ENCODE measurements at places on chromosomes 1 and 21. TPM values are rescaled to one million over a fixed set of nuclear protein-coding genes. Genes with fewer than 3 reads are reported as not detected.

DNA sequence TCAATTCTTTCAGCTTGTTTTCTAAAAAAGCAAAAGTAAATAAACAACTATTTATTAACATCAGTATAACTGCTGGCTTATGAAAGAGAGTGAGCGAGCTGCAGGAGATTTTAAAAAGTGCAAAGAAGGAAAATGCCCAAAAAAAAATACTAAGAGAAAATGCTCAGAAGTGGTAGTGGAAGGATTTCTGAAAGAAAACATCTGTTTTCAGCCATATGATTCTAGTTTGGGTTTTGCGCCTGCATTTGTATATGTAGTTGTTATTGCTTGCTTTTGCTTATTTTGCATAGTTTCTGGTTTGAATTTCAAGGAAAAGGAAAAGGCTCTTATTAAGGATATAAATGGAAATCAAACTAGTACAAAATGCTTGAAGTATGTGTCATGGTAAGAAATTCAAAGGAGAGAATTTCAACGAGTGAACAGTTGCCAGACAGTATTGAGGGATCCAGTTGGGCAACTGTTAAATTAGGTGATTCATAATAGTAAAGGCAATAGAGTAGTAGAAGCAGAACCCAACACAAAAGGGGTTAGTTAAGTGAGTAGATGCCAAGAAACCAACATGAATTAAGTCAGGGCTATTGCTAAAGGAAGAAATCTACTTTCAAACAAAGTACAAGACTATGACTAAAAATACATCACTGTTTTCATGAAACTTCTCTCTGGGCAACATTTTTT is 1.2 kb downstream of the GBP5 start:
- H3K4me3 ChIP-seq = no peak overlapping the region
- no peak overlapping the region for H3K27ac ChIP-seq
- H3K27me3 ChIP-seq = no peaks in the 10 kb centered on the region
- no peaks in the 10 kb centered on the region for H3K36me3 ChIP-seq
- no peaks in the 10 kb centered on the region for H3K4me1 ChIP-seq

DNA sequence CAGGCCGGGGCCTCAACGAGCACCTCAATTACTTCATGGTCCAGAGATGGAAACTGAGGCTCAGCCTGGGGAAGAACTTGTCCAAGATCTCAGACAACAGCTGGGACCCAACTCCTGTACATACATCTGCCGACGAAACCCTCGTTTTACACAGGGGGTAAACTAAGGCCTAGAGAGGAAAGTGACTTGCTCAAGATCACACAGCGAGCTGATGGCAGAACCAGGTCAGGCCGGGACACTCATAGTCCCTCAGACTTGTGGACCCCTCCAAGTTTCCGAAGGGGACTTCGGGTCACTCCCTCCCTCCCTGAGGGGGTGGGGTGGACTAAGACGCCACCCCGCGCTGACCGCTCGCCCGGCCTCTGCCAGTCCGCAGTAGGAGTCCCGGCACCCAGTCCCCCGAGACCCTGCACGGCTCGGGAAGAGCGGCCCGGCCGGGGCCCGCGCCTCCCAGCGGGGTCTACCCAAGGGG is 430 bp downstream of the WASF2 start:
- no peaks in the 10 kb centered on the region for H3K27me3 ChIP-seq
- peak overlapping the region; percentile 94 for H3K27ac ChIP-seq
- H3K4me3 ChIP-seq = peak overlapping the region; percentile 78
- H3K4me1 ChIP-seq = no peaks in the 10 kb centered on the region

GRCh38 chr1:236795757-236796667 is 920 bp downstream of the MTR start:
- H3K36me3 ChIP-seq = no peaks in the 10 kb centered on the region
- H3K4me1 ChIP-seq = no peaks in the 10 kb centered on the region
- DNase-seq = no peak
- peak overlapping the region; percentile 74 for H3K4me3 ChIP-seq

Gene LIX1L
- 26.9 TPM for total RNA-seq

- no peaks in the 10 kb centered on the region for H3K27me3 ChIP-seq
- no peak overlapping the region for H3K4me3 ChIP-seq
- peaks cover 42% of the 10 kb centered on the region for H3K4me1 ChIP-seq
- H3K27ac ChIP-seq = peak overlapping the region; percentile 76
- peaks cover 1% of the 10 kb centered on the region for H3K36me3 ChIP-seq
These were observed 31.0 kb downstream of the SLC45A1 start for GRCh38 chr1:8348777-8349472.

- H3K36me3 ChIP-seq = no peaks in the 10 kb centered on the region
- H3K27ac ChIP-seq = no peak overlapping the region
- no peak for DNase-seq
- H3K4me3 ChIP-seq = no peak overlapping the region
- H3K27me3 ChIP-seq = no peaks in the 10 kb centered on the region
These were observed 13.2 kb upstream of the GBP5 start for GRCh38 chr1:89285745-89286380.

DNA sequence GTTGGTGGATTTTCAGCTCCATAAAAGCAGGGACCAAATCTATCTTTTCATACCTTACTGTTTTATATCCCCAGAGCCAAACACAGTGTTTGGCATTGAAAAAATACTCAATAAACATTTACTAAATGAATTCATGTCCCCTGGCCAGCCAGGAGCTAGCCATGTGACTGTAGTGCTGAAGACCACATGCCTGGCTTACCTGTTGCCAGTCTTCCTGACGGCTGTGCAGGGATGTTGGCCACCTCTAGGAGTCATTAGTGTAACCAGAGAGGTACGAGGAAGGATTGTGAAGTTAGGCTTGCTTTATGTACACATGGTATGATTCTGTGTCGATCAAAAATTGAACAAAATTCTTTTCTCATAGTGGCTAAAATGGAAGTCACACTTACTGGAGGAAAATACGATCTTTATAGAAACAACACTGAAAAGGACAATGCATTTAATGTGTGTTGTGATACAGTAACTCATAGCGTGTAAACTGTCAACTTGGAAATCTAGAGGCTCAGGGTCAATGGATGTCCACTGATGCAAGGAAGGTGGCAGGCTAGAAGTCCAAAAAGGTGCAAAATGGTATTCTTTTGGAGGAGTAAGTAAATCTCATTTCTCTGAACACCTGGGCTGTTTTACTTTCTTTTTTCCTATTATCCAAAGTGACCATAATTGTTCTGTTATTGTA is 60.9 kb downstream of the FGGY start:
- DNase-seq = no peak
- no peaks in the 10 kb centered on the region for H3K36me3 ChIP-seq
- peaks cover 51% of the 10 kb centered on the region for H3K4me1 ChIP-seq
- H3K27me3 ChIP-seq = no peaks in the 10 kb centered on the region
- no peak overlapping the region for H3K27ac ChIP-seq

GRCh38 chr1:67572594-67573221 is 112.3 kb upstream of the GADD45A start:
- H3K27me3 ChIP-seq = no peaks in the 10 kb centered on the region
- no peaks in the 10 kb centered on the region for H3K36me3 ChIP-seq
- DNase-seq = no peak
- peaks cover 25% of the 10 kb centered on the region for H3K4me1 ChIP-seq

Gene TBX15
- total RNA-seq = 0.28 TPM

DNA sequence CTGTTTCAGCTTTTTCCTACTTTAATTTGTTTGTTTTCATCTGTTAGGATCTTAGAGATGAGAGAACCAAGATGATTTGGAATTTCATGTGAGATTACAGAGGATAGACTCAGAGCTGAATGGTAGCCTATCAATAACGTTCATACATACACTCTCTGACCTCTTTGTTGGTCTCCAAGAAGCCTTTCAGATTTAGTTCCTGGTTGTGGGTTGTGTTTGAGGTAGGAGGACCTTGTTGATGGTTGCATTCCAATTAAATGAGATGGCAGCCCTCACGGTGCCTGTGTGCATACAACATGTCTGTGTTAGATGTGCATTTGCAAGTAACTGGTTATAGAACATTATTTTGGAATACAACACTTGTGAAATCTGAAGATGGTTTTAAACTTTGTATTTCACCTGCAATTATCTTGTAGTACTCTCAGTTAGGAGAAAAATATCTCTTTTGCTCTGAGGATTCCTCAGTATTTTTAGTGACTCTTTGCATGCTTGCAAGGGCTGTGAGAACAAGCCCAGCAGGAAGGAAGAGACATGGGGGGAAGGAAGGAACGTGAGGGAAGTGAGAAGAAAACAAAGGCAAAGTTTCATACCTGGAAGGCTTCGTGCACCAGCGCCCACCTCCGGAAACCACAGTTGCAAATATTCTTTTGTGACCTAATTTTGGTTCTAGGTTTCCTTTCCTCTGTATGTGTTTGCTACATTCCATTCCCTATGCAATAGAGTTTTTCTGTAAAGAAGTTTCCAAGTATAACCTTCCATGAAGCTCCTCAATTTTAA is 291.8 kb downstream of the DISC1 start:
- H3K4me3 ChIP-seq = no peak overlapping the region
- H3K4me1 ChIP-seq = no peaks in the 10 kb centered on the region
- no peak overlapping the region for H3K27ac ChIP-seq

DNA sequence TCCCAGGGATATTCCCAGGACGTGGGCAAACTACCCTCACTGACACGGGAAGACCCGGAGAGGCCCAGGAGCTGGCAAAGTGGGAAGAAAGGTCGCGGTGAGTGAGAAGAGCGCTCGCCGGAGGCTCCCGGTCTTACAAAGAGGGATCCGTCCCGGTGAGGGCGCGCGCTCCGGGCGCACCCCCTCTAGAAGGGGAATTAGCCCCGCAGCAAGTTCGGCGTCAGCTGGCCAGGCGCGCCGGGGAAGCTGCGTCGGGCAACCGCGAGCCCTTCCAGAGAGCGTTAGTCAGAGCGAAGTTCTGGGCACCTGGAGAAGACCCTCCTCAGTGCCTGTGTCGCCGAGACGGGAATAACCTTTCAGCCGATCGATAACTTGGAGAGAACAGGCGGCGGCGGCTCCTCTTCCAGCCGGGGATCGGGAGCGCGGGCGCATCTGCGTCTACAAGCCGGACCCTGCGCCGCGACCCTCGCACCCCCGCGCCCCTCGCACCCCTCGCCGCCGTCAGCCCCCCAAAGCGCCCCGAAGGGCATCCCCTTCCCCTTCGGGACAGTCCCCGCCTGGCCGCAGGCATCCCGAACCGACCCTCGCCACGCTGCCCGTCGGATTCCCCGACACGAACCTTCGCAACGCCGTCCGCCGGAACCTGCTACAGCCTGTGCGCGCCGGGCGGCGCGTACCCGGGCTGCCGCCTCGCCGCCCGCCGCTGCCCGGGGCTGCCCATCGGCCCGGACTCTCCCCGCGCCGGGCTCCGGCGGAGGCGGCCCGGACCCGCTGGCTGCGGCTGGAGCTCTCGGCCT is 485 bp downstream of the SIPA1L2 start:
- peak overlapping the region; percentile 84 for H3K4me3 ChIP-seq
- no peaks in the 10 kb centered on the region for H3K36me3 ChIP-seq
- H3K27ac ChIP-seq = peak overlapping the region; percentile 98
- H3K4me1 ChIP-seq = no peaks in the 10 kb centered on the region

GRCh38 chr21:45383615-45384201 is 21.3 kb upstream of the COL18A1 start:
- H3K4me1 ChIP-seq = peaks cover 14% of the 10 kb centered on the region
- H3K4me3 ChIP-seq = no peak overlapping the region
- peak; percentile 57 for DNase-seq
- H3K27ac ChIP-seq = no peak overlapping the region

Gene CDC42
- 253 TPM for total RNA-seq

- no peak overlapping the region for H3K27ac ChIP-seq
- DNase-seq = no peak
These were observed 34.0 kb downstream of the MAP3K7CL start for GRCh38 chr21:29164323-29164942.

- H3K36me3 ChIP-seq = no peaks in the 10 kb centered on the region
- H3K4me1 ChIP-seq = peaks cover 28% of the 10 kb centered on the region
These were observed 59.1 kb downstream of the BCL9 start for GRCh38 chr1:147600119-147601111.

Gene KCNH1
- total RNA-seq = 0.55 TPM

Gene FAM110D
- 1.2 TPM for total RNA-seq

GRCh38 chr1:211752317-211752716 is 76.9 kb upstream of the NEK2 start:
- no peak for DNase-seq
- no peak overlapping the region for H3K27ac ChIP-seq
- H3K27me3 ChIP-seq = no peaks in the 10 kb centered on the region

DNA sequence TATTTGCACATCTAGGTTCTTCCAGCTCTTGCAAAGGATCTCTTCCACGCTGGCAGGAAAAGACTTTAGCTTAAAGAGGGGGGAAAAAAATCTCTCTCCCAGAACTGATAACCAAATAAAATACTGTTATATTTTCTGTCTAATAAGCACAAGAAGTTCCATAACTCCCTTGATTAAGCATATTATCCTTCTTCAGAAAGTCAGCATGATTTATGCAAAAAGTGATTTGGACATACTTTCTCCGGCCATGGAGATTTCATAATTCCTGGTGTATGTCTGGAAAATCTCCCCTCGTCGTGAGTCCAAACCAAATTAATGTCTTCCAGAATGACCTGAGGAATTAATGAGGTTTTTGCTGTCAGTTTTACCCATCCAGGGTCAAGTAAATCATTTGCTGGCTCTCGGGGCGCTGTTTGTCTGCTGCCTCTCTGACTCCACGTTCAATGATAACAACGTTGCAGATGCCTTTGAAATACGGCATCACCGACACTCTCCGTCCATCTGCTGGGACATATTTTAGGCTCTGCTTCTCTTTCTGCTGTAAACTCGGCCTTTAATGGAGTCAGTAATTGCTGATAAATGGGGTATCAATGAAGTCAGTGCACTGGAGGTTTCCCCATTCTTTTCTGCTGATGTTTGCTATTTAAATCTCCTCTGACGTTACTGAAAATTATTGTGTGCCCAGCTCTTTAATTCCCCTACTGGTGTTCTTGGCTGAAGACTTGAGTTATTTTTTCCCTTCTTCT is 112.9 kb downstream of the HLX start:
- DNase-seq = no peak
- H3K4me3 ChIP-seq = no peak overlapping the region
- no peaks in the 10 kb centered on the region for H3K36me3 ChIP-seq
- peaks cover 28% of the 10 kb centered on the region for H3K4me1 ChIP-seq
- peak overlapping the region; percentile 28 for H3K27ac ChIP-seq

Gene MT1HL1
- total RNA-seq = not detected

Gene EFCAB14
- total RNA-seq = 65.4 TPM

Gene FOXO6
- 0.49 TPM for total RNA-seq

Gene C4BPA
- not detected for total RNA-seq

Gene OPTC
- total RNA-seq = not detected

DNA sequence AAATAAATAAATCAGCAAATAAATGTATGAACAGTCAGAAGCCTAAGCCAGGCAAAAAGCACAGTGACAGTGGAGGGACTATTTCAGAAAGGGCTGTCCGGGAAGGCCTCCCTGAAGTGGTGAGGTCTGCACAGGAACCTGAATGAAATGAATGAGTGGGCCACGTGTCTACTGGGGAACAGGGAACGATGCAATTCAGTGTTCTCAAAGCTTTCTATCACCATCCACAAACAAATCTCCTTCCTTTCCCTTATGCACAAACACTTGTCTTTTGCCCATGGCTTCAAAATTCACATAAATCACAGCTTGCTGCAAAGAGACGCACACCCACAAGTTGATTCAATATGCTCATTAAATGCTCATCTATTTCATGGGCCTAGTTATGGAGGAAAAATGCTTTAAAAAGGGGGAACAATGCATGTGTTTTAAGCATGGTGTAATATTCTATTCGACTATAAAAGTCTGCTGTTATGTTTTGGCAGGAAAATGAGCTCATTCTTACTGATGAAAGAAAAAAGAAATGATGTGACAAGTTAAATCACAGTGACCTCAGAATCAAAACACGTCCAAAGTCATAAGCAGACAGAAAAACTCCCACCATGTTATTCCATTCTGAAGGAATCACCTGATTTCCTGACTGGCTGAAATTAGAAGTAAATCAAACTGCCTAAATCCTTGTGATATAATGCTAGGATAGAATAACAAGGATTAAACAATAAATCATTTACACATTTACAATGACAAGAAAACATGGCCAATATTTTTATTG is 21.6 kb downstream of the URB1 start:
- no peaks in the 10 kb centered on the region for H3K27me3 ChIP-seq
- peak overlapping the region; percentile 80 for H3K27ac ChIP-seq
- peaks cover 46% of the 10 kb centered on the region for H3K36me3 ChIP-seq
- H3K4me1 ChIP-seq = peaks cover 33% of the 10 kb centered on the region
- no peak overlapping the region for H3K4me3 ChIP-seq

Data from sigmoid colon (tissue), 7 donors.